Activated naive CD4-positive, alpha-beta T cell treated with anti-CD3 and anti-CD28 coated beads, Interleukin-2, amount 10 ng/mL, durations not matched to agents 7 days and 5 days (primary cell): ENCODE measurements at places on chromosomes 6 and 20.

GRCh38 chr20:7161690-7162089 is 394.2 kb downstream of the BMP2 start:
- H3K4me1 ChIP-seq = no peaks in the 10 kb centered on the region
- no peak overlapping the region for H3K27ac ChIP-seq
- no peaks in the 10 kb centered on the region for H3K36me3 ChIP-seq
- no peaks in the 10 kb centered on the region for H3K27me3 ChIP-seq
- no peak overlapping the region for H3K4me3 ChIP-seq
- no peak for DNase-seq

DNA sequence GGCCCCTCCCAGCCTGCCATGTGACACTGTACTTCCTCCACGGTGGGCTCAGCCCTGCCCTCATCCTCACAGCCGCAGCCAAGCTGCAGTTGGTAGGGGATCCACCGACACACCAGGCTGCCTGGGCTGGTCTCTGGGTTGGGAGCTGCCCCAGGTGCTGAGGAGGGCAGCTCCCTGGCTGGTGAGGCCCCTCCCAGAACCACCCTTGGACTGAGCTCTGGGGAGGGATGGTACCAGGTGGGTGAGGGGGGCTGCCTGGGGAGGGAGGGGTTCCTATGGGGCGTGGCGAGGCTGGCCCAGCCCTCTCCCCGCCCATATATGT is 185 bp upstream of the TNFRSF6B start:
- H3K27ac ChIP-seq = no peak overlapping the region
- H3K4me3 ChIP-seq = no peak overlapping the region
- H3K27me3 ChIP-seq = peaks cover 4% of the 10 kb centered on the region

DNA sequence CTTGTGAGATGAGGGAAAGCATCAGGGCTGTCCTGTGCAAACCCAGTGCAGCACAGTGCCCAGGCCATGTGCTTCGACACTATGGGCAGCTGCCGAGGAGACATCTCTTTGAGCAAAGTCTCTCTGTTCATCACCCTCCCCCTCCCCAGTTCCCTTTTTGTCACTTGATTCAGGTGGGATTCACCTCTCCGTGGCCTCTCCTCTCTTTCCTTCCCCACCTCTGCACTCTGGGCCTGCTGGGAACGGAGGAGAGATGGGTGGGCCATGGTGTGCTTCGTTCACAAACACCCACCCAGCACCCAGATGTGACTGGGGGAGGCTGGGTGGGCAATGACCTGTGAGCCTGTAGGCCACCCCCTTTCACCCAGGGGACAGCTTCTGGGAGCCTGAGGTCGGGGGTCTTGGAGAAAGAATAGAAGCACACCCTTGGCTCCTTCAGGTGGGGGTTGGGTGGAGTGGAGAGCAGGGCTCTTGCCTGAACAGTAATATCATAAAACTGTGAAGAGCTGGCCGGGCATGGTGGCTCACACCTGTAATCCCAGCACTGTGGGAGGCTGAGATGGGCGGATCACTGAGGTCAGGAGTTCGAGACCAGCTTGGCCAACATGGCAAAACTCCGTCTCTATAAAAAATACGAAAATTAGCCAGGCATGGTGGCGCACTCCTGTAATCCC is 33.5 kb upstream of the DLGAP4 start:
- no peaks in the 10 kb centered on the region for H3K4me1 ChIP-seq
- peaks cover 20% of the 10 kb centered on the region for H3K27me3 ChIP-seq
- DNase-seq = no peak
- H3K27ac ChIP-seq = no peak overlapping the region
- no peaks in the 10 kb centered on the region for H3K36me3 ChIP-seq

DNA sequence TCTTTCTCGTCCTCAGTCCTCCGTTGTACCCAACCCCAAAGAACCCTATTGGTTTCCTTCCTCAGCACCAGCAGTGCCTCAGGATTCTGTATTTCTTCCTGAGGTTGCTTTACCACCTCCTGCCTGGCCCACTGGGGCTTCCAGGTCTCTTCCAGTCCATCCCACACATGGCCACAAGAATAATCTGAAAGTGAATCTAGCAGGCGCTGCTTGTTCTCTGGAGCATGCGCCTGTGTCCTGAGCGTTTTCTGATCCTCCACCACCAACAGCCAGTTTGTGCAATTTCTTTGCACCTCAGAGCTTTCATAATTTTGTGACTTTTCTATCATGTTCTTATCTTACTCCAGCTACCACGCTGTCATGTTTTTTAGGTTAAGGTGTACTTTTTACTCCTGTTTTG is 11.6 kb upstream of the HSP90AB1 start:
- H3K27ac ChIP-seq = no peak overlapping the region
- no peak for DNase-seq
- H3K36me3 ChIP-seq = peaks cover 6% of the 10 kb centered on the region
- H3K4me3 ChIP-seq = no peak overlapping the region

- no peak for DNase-seq
- H3K4me1 ChIP-seq = no peaks in the 10 kb centered on the region
- no peak overlapping the region for H3K27ac ChIP-seq
- peaks cover 6% of the 10 kb centered on the region for H3K36me3 ChIP-seq
Observed at GRCh38 chr6:161211380-161212035, 62.4 kb downstream of the AGPAT4 start.

- H3K36me3 ChIP-seq = no peaks in the 10 kb centered on the region
- no peaks in the 10 kb centered on the region for H3K4me1 ChIP-seq
- H3K4me3 ChIP-seq = no peak overlapping the region
Observed at GRCh38 chr6:34511214-34511914, 44.8 kb downstream of the SPDEF start.

- H3K4me3 ChIP-seq = no peak overlapping the region
- no peak for DNase-seq
- no peak overlapping the region for H3K27ac ChIP-seq
- H3K27me3 ChIP-seq = no peaks in the 10 kb centered on the region
Observed at GRCh38 chr20:52941808-52942207, 30.4 kb upstream of the TSHZ2 start.

DNA sequence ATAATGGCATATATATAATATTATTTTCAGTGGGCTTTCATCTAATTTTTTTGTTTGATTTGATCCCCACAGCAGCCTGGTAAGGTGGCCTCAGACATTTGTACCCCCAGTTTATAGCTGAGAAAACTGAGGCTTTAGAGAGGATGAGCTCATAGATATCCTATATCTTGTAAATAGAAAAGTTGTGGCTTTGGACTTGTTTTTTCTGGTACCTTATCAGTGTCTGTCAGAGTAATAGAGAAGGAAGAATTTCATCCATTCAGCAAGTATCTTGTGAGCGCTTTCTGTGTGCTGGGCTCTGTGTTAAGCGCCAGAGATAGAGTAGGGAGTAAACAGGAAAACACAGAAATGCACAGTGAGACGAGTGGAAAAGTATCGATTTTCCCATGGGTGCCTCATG is 27.9 kb downstream of the TAF11 start:
- no peak overlapping the region for H3K27ac ChIP-seq
- H3K4me3 ChIP-seq = no peak overlapping the region
- no peaks in the 10 kb centered on the region for H3K27me3 ChIP-seq
- H3K36me3 ChIP-seq = peaks cover 46% of the 10 kb centered on the region

- H3K4me3 ChIP-seq = no peak overlapping the region
- no peak for DNase-seq
- H3K27ac ChIP-seq = peak overlapping the region; percentile 9
Observed at GRCh38 chr6:31634969-31635575, 14.6 kb downstream of the PRRC2A start.

DNA sequence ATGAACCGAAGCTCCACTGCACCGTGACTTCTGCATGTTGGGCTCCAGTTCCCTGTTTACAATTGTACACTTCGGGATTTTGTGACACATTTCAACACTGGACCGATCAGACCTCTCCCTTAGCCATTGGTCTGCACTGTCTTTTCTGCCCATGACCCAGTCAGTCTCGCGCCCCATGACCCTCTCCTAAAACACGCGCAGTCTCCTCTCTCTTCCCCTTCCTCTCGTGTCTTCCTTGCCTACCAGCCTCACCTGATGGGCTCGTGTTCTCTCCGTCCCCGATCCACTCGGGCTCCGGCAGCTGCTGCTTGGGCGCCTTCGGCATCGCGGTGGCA is 535 bp upstream of the ABCF1 start:
- H3K4me1 ChIP-seq = peaks cover 59% of the 10 kb centered on the region
- H3K36me3 ChIP-seq = peaks cover 16% of the 10 kb centered on the region
- H3K27me3 ChIP-seq = peaks cover 13% of the 10 kb centered on the region
- no peak for DNase-seq

- no peak for DNase-seq
- H3K27ac ChIP-seq = peak overlapping the region; percentile 100
- peaks cover 17% of the 10 kb centered on the region for H3K36me3 ChIP-seq
- H3K4me3 ChIP-seq = peak overlapping the region; percentile 87
Observed at GRCh38 chr20:45970646-45971424, 1.2 kb downstream of the ZNF335 start.
